A549 (cell line): ENCODE measurements at places on chromosomes 2 and 18.

DNA sequence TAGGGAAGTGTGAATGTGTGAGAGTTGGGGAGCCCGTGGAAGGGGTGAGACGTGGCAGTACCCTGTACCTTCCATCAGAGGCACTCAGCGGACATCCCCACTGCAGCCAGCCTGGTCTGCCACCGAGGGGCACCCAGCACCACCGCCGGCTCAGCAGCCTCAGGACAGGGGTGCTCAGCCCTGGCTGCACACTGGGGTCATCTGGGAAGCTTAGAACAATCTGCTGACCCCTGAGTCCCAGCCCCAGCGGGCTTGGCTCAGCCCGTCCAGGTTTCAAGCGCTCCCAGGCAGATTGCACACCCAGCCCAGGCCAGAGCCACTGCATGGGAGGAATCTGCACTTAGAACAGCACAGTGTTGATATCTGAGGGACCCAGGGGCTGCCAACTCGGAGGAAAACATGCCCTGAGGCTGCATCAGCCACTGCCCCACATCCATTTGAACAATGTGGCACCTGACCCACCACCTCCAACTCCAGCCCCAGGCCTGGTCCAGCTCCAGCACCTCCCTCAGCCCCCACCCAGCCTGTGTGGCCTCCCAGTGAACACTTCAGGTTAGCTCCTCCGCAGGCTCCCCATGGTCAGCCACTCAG is 147.1 kb upstream of the OTOS start:
- DNase-seq = no peak

GRCh38 chr2:226087505-226088365 is 688.2 kb downstream of the NYAP2 start:
- no peak for DNase-seq

GRCh38 chr2:106551417-106552130 is 64.4 kb downstream of the CD8B2 start:
- no peak for DNase-seq

GRCh38 chr2:177362499-177362898 is 30.1 kb upstream of the AGPS start:
- no peak for DNase-seq

DNA sequence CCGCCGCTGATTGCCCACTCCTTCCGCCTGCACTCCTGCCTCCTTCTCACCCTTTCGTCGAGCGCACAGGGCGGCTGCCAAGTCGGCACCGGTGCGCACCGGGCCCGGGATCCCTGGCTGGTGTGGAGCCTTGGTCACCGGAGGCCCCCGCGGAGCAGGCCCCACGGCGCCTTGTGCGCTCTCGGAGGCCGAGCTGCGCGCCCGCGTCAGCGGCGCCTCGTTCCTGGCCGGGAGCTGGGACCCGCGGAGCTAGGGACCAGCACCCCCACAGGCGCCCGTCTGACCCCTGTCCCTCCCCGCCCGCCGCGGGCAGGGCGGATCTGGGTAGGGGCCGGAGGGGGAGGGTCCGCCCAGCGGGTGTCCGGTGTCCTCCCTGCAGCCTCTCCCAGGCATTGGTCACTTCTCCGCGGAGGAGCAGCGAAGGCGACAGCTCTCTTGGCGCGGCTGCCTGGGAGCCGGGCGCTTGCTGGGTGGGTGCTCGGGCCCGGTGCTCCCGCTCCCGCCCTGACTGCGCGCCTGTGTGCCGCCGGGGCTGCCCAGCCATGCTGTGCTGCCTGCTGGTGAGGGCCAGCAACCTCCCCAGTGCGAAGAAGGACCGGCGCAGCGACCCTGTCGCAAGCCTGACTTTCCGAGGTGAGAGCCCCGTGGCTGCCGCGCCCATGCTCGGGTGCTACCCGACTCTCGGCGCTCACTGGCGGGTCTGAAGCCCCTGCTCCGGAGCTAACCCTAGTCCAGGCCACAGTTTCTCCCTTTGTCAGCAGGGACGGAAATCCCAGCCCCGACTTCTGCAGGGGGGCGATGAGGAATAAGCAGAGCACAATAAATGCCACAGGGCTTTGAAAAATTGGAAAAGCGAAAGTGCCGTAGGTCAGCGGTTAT is 13.2 kb downstream of the DYSF start:
- peak; percentile 41 for DNase-seq

DNA sequence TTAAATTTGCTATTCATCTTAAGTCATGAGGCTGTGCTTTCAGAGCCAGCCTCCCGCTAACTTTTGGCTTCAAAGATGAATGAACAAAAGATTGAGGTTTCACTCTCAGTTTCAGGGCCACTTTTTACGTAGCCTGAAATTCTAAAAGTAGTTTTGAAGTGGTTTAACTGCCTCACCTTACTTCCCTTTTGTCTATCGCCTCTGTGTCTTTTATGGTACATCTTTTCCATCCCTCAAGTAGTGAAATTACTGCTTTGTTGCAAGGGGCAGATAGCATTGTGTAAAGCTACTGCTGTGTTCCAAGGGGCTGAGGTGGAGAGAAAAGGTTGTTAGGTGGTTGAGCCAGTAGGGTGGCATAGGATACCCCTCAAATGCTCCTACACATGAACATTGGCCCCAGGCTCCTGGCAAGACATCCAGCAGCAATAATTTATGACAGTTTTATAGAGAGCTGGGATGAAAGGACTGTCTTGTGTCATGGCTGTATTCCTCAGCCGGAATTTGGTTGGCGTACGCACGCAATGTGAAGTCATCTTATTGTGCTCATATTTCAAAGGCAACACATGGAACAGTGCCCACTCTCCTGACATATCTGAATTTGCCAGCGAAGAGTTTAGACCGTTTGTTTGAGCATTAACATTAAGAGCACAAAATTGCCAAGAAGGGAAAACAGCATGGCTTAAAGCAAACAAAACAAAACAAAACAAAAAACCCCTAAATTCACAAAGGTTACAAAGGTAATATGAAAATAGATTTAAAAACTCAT is 32.2 kb downstream of the QPCT start:
- DNase-seq = no peak
